Ureter (tissue), 1 donor: ENCODE measurements at places on chromosomes 12 and 14.
A peak's percentile ranks its signal among the peaks of the same experiment; 100 is the strongest.

- no peak for DNase-seq
These were observed 2.9 kb downstream of the LMNTD1 start for GRCh38 chr12:25550186-25550585.

- DNase-seq: no peak
These were observed 161.1 kb upstream of the TRHDE start for GRCh38 chr12:72110937-72111650.

- no peak for DNase-seq
These were observed 355.1 kb upstream of the CCDC196 start for GRCh38 chr14:66131111-66131510.

DNA sequence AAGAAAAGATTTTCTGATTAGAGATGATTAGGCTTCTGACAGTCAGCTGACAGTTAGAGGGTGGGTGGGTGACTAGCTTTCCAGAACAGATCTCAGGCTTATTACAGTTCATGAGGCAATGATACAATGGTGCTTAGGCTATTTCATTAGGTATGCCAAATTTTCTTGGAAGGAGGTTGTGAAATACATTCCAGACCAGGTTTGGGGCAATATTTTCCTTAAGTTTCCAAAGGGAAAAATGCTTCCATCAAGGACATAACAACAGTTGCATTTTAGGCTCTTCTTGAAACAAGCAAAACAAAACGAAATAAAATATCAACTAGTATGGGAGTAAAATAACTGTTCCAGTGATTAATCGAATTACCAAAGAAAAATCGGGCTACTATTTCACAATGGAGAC lies 59.3 kb upstream of the CNTN1 start:
- DNase-seq: no peak

GRCh38 chr14:53190938-53191337 lies 37.8 kb upstream of the DDHD1 start:
- DNase-seq: no peak

DNA sequence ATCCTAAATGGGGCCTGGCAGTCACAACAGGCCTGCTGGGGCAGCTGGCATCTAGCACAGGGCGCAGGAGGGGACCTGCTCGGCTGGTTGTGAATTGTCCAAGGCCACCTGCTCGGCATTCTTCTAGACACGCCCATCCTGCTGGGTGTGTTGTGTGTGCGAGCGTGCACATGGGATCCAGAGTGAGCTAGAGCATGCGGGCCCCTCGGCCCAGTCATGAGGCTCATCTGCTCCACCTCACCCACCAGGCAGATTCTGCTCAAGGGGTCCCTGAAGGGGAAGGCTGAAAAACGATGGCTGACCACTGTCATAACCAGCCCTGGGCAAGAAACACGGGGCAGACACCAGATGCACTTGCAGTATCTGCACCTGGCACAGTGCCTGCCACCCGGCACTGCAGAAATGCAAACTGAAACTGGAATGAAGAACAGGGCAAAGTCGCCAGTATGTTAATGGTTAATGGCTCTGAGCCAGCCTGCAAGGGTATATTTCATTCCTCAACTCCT lies 31.8 kb downstream of the MAX start:
- peak; percentile 82 for DNase-seq

- DNase-seq: no peak
These were observed 18.3 kb downstream of the SLC38A2 start for GRCh38 chr12:46354111-46354801.

DNA sequence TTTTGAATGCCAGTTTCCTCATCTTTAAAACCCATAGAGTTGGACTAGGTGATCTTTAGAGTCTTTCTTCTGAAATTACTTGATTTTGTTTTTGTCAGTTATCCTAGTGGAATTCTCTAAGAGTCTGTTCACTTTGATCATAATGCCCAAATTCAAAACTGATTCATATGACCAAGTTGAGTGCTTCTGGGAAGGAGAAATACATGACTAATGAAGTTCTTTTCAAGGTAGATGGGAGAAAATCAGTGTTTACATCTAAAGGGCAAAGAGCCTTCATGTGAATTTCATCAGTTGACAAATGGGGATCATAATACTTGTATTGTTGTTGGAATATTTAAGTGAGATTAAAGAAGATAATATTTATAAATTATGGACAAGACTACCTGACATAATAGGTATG lies 53.2 kb downstream of the ERC1 start:
- DNase-seq: no peak

GRCh38 chr12:43336962-43337555 lies 214.9 kb downstream of the ADAMTS20 start:
- DNase-seq: no peak

- no peak for DNase-seq
These were observed at the start of gene SCN8A for GRCh38 chr12:51591016-51591901. TSS of gene SCN8A (plus strand) at chr12:51591233. CDS start at chr12:51662818, 71,585 bp downstream.

DNA sequence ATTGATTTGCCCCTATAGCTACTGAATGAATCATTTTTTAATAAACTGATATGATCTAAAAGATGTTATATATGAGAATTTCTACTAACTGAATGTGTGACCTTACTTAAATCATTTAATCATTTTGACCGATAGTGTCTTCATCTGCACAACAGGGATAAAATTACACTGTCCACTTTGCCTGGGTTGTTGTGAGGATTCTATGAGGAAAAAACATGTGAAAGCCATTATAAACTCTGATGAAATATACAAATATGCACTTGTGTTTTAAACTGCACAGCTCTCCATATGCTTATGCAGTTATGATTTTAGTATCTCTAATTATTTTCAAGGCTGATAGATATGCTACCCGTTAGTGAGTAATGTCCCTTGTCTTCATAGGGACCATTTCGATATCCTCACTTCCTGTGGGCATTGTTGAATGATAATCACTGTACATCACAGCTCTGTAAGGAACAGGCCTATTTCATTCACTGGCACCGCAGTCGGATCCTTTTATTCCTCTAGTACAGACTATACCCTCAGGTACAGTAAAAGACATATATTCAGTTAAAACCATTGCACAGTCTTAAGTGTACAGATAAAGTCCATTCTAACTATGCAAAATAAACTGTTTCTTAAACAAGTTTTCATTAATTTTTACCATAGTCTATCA lies 88.7 kb upstream of the RAP1B start:
- DNase-seq: no peak

GRCh38 chr14:36655963-36656686 lies 5.5 kb upstream of the PAX9 start:
- DNase-seq: no peak

- no peak for DNase-seq
These were observed 520.7 kb downstream of the SOX5 start for GRCh38 chr12:23428758-23429157.

DNA sequence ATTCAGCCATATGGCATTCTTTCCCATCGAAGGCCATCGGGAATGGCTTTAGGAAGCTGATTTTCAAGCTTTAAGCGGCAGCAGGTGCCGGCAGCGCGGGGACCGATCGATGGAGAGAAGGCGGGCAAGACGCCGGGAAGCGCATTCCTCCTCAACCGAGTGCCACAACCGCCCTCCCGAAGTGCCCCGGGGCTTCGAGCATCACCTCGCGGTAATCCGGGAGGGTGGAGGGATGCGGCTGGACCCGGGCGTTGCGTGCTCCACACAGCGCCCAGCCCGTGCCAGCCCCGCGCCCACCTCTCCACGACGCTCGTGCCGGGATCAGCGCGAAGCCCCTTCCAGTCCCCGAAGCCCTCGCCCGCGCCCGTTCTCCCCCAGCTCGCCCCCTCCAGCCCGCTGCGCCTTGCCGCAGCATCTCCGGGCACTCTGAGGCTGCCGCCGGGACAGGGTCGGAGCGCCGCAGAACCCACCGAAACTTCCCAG lies 3.2 kb downstream of the USP44 start:
- no peak for DNase-seq

DNA sequence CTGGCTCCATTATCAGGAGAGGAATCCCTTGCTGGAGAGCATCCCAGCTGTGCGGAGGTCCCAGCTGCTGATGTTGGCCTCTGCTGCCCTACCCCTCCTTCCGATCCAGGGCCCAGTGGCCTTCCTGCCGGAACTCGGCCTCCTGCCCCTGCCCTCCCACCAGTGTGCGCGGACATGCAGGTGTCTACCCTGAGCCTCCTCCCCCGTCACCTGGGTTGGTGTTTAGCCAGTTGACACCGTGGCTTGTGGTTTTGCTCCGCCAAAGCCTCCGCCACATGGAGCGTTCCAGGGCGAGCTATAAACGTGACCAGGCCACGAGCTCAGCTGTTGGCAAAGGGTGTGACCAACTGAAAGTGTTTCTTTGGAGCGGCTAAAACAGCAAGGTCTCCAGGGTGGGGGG lies 1104.3 kb downstream of the BCL11B start:
- DNase-seq: no peak

DNA sequence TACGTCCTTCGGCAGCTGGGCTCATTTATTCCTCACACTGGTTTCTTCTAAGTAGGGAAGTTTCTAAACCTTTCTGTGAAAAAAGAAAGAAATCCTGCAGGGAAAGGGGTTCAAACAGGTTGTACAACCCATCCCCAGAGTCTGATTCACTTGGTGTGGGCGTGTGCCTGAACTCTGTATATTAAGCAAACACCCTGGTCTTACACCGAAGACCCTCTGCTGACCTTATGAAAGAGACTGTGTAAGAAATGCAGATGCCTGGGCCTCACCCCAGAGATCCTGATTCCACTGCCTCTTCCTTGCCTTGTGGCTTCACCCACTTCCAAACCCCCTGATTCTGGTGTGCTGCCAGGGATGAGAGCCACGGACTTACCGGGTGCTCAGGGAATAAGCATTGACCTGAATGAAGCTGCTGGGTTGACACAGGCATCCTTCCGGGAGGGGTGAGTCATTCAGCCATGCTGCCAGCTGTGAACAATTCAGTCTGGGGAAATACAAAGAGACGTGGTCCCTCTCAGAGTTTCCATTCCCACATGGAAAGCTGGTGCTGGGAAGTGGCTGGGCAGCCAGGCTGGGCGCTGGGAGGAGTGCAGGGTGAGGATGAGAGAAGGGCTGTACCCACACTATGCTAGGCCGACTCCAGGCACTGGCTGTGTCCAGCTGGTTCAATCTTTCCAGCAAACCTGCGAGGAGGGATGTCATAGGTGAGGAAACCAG lies 26.5 kb upstream of the ACTN1 start:
- DNase-seq: peak; percentile 63

DNA sequence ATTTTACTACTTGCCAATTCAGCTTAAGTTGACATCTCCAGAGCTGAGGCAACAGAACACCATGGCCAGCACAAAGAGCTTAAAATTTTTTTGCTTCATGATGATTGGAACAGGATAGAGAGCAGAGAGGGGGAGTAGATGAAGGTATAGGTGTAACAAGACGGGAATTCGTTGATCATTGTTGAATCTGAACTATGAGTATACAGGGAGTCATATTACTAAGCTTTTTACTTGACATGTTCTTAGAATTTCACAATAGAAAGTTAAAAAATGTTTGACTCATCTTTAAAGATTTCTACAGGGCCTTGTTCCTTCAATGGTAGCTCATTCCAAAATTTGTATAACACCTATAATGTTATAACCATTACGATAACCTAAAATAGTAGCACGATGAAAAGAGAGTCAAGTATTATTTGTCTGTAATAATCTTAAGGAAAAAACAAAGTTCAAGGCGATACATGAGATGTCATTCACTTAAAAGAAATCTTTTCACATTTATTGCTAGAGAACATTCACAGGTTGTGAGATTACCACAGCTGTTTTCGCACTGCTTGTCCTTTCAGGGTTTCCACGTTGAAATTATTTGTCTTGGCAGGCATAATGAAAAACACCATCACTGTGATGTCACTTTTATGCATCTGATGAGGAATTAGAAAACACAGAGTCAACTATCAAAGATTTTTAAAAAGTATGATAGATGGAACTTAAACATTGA lies 33.9 kb downstream of the SPX start:
- DNase-seq: no peak

DNA sequence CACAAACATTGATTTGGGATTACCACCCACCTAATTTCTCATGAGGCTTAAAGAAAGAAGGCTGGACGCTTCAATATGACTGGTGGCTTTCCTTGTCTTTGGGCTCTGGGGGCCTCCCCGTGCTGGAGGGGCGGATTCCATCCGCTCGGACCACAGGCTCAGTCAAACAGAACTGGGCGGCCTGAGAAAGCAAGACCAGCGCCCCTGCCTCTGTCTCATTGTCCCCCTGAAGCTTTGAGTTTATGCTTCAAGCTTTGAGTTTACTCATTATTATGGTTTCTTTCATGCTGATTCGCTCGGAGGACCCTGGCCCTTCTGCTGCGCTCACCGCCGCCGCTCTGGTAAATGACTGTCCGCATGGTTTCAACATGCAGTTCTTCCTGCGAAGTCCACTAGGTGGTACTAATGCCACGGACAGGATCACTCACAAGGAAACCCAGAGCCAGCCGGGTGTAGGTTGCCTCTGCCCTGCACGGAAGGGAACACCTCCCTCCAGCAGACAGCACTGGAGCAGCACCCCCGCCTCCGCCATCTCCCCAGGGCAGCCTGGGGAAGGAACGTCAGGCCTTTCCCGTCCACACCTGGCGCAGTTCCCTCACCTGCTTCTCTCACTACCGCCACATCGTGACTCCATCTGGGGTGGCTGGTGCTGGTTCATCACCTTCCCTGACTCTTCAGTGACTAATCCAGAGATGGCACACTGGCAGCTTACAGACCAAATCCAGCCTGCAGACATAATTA lies 13.2 kb upstream of the TIGAR start:
- DNase-seq: peak; percentile 83

- DNase-seq: no peak
These were observed 1.1 kb upstream of the TUBA1A start for GRCh38 chr12:49189731-49190716.

DNA sequence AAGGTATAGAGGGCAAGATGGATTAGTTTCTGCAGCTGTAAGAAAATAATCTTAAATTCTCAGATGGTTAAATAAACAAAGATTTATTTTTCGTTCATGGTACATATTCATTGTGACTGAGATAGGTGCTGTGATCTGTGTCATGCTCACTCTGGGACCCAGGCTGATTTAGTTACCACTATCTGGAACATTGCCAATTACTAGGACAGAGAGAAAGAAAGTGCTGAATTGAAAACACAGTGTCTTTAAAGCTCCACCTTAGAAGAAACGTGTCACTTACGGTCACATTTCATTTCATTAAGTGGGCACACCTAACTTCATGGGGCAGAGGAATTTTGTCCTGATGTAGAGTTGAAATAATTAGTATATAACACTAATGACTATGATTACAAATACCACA lies 430.0 kb downstream of the CCDC91 start:
- no peak for DNase-seq

- DNase-seq: no peak
These were observed 440.7 kb downstream of the CCER1 start for GRCh38 chr12:90514325-90514724.

GRCh38 chr14:63032641-63033040 lies 12.6 kb downstream of the KCNH5 start:
- DNase-seq: no peak

DNA sequence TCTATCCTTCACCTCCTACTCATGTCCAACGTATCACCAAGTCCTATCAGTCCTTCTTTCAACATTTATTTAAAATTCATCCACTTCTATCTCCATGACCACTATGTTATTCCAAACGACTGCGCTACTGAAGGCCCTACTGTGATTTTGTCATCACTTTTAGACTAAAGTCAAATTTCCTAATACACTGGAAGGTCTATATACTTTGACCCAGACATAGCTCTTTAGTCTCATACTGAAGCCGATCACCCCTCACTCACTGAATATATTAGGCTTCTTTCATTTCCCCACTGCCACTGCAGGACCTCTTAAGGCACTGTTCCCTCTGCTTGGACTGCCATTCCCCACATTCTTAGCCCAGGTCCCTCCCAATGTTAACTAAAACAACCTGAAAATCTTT lies 25.6 kb downstream of the SLC38A4 start:
- no peak for DNase-seq

GRCh38 chr14:67973436-67973835 lies 153.9 kb downstream of the RAD51B start:
- no peak for DNase-seq
